Astrocyte of the spinal cord (primary cell): ENCODE measurements at places on chromosomes 4 and X.
A peak's percentile ranks its signal among the peaks of the same experiment; 100 is the strongest.

DNA sequence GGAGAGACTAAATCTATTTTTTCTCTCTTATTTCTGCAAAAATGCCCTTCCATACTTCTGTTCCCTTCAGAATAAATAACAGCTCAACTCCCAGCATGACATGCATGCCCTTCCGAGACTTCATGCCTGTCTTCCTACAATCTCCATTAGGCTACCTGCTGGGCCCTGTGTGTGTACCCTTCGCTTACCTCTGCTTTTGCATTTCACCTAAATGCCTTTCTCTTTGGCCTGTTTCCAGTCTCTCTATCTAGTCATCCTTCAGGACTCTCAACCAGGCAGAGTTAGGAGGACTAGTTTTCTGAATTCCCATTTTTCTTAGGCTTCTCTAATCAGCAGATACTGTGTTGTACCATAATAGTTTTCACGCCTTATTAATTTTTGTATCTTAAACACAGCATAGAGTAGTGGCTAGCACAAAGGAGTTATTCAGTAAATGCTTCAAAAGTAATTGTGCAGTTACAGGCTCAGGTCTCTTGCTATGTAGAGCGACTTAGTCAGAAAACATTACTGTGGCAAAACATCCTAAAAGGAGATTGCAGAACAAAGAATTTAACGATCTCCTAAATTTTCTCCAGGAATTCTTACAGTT lies 20.5 kb downstream of the SEPTIN11 start:
- DNase-seq, result no peak

DNA sequence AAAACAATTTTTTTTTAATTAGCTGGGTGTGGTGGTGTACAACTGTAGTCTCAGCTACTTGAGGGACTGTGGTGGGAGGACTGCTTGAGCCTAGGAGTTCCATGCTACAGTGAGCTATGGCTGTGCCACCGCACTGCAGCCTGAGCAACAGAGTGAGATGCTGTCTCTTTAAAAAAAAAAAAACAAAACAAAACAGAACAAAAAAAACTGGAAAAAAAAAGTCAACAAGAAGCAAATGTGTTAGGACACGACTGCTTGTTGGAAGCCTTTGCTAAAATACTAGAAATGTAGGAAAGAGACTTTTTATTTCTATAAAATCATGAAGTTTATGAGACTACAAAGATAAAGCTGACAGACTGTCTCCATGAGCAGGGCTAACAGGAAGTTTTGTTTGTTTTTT lies 87.2 kb downstream of the SH3RF1 start:
- no peak for DNase-seq

DNA sequence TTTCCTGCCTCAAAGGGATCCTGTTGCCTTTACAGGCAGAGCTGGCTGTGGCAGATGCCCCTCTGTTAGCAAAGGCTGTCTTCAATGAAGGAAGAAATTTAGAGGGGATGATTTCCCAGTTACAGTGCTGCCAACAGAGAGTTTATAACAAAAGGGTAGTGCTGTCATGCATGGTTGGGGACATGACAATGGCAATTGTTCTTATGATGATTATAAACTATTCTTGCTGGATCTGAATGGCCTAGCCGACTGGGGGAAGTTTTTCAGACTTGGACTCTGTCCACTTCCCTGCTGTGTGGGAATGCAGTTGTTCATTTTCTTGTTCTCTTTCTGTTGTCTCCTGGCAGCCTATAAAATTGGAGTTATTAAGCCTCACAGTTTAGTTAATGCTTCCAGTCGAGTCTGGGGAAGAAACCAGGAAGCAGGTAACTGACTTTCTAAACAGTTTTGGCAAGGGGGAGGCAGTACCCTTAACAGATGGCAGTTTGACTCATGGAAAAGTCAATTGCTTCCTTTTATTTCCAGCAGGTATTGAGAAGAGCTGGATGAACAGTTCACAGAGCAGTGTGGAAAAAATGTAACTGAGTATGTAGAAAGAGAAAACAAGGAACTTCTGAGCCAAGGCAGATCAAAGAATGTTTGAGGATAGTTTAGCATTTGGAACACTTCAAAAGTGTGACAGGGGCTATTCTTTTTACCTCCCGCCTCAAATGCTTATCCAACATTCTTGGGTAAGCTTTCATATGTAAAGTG lies 582.6 kb downstream of the RAPGEF2 start:
- peak; percentile 77 for DNase-seq

- no peak for DNase-seq
Observed at GRCh38 chr4:100086766-100087431, 103.4 kb downstream of the DDIT4L start.

- DNase-seq, result no peak
Observed at GRCh38 chrX:39168609-39169008, 367.4 kb downstream of the MID1IP1 start.

GRCh38 chr4:41932988-41933387 lies 2.2 kb upstream of the TMEM33 start:
- DNase-seq, result no peak

DNA sequence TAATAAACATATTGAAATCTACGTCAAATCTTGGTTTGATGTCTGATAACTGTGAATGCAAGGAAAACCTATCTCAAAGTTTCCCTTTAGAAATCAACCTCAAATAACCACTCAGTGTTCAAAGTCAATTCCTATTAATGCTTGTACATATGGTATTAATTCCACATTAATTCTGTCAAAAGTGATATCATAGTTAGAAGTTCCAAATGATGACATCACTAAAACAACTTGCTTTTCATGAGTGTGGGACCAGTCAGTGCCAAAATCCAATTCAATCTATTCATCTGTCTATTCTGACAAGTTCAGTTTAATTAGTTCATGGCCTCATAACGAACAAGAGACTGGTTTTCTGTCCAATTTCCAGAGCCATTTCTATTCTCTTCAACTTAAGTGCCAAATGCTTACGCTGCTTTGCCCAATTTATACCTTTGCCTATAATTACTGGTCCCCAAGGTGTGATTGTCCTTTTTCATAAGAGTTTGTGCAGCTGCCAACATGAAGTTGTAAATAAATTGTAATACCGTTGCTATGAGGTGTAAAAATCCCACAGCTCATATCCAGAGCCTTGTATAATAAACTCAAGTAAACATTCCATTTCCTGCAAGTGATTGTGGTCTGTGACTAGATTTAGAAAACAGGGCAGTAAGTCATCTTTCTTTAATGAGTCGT lies 476.2 kb downstream of the RAB28 start:
- no peak for DNase-seq

DNA sequence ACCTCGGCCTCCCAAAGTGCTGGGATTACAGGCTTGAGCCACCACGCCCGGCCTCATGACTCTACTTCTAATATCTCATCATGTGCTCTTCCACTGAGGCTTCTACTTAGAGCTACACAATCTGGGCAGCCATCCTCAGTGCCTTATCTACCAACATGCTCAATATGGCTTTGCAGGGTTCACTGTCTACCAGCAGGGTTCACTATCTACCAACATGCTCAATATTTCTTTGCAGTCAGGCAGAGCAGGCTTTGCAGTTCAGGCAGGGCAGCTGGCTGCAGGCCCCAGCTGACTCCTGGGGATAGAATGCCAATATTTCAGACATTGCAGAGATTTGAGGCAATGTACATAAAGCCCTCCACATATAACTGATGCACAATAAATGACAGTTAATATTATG lies 47.5 kb downstream of the PKD2 start:
- peak; percentile 59 for DNase-seq

DNA sequence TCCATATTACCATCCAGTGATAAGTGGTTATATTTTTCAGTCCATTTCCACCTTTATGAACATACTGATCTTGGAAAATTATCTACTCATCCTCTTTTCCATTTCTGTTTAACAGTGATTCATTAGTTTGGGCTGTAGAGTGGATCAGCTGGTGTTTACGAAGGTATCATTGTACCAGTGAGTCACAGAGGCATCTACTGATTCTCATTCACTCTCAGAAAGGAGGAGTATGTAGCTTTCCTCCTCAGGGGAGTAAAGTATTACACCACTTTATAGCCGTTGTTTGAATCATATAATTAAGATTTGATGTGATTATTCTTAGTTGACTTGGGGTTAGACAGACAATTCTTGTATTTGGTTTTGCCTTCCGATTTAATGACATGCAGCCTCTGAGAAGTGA lies 74.7 kb downstream of the GALNT7 start:
- DNase-seq, result peak; percentile 64

- DNase-seq, result peak; percentile 31
Observed at GRCh38 chr4:169615467-169616106, 3.2 kb upstream of the NEK1 start.

GRCh38 chrX:135330706-135331105 lies 21.4 kb downstream of the ETDC start:
- DNase-seq, result no peak

DNA sequence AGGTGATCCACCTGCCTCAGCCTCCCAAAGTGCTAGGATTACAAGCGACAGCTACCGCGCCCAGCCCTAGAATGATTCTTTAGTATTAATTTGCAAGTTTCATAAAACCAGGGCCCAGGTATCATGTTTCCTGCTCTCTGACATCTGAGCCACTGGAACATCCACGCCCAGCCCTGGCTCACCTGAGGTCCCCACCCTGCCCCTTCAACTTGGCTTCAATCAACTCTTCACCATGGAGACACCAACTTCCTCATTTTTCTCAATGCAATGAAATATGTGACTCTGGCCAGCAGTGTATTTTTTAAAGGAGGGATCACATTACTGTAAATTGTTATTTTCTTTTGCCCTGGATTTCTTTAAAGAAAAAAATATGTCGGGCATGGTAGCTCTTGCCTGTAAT lies 3.9 kb downstream of the PRSS12 start:
- DNase-seq, result no peak
